ENCODE measurements at places on chromosomes 1 and 21. TPM values are rescaled to one million over a fixed set of nuclear protein-coding genes. Genes with fewer than 3 reads are reported as not detected.

Gene TGFB2
- not detected for total RNA-seq

DNA sequence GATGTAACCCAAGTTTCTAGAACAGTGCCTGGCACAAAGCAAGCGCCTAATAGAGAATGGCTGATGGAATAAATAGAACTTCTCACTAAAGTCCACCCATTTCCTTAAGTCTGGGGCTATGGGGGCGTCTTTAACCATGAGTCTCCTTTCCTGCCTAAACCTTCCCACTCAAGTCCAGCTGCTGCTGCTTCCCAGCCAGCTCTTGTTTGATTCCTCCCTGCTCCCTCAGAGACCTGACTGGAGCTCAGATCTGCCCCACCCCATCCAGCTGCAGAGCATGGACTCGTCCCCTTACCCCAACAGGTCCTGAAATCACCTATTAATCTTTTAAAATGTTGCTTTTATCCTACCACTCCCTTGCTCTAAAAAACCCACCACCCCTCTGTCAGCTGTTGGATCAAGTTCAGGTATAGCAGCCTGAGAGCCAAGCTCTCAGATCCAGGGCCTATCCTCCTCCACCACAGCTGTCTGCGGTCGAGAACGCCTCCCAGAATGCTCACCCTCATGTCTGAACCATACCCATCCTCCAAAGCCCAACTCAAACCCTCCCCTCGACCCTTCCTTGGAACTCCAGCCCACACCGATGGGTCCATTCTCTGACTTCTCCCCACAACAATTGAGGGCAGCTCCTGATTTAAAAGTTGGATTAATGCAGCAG, 12.8 kb upstream of the GALNT2 start:
- no peak for DNase-seq
- peaks cover 7% of the 10 kb centered on the region for H3K27me3 ChIP-seq
- H3K4me1 ChIP-seq = peaks cover 5% of the 10 kb centered on the region
- H3K4me3 ChIP-seq = no peak overlapping the region

DNA sequence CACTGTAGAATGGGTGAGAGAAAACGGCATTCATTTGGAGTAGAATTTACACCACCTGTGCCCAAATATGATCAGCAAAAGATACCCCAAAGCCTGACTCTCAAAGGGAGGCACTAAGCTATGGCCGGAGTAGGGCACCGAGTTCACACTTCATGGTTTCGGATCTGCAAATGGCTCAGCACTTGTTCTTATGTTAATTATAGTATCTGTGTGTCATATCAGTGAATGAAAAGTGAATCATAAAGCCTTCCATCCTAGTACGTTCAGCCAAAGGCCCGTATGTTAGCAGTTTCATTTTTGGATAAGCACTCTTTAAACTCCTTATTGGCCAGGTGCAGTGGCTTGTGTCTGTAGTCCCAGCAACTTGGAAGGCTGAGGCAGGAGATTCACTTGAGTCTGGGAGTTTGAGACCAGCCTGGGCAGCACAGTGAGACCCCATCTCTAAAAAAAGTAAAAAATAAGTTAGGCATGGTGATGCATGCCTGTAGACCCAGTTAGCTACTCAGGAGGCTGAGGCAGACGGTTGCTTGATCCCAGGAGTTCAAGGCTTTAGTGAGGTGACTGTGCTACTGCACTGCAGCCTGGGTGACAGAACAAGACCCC, 4.9 kb upstream of the CORT start:
- no peak overlapping the region for H3K4me3 ChIP-seq
- no peaks in the 10 kb centered on the region for H3K27me3 ChIP-seq
- DNase-seq = no peak
- H3K36me3 ChIP-seq = no peaks in the 10 kb centered on the region

DNA sequence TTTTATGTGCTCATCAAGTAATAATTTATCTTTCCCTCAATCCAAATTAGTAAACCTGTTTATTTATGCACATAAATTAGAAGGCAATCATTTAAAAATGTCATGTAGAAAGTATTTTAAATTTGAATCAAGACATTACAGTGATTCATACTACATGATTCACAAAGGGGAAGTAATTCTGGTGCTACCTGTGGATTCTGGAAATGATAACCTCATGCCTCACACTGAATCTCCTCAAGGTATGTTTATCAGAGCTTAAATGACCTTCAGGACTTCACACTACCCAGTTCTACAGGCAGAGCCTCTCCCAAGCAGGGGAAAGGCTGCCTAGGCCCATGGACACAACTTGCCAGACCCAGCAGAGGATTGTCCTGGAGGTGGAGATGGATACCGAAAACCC, 25.2 kb upstream of the TDRD10 start:
- no peaks in the 10 kb centered on the region for H3K36me3 ChIP-seq
- peaks cover 14% of the 10 kb centered on the region for H3K4me1 ChIP-seq
- no peaks in the 10 kb centered on the region for H3K27me3 ChIP-seq
- no peak for DNase-seq
- H3K4me3 ChIP-seq = no peak overlapping the region
- no peak overlapping the region for H3K27ac ChIP-seq

- no peaks in the 10 kb centered on the region for H3K4me1 ChIP-seq
- no peak overlapping the region for H3K4me3 ChIP-seq
- H3K36me3 ChIP-seq = no peaks in the 10 kb centered on the region
- no peak for DNase-seq
- no peak overlapping the region for H3K27ac ChIP-seq
Observed at GRCh38 chr21:19832551-19832950, 1165.7 kb upstream of the NCAM2 start.

- no peak overlapping the region for H3K4me3 ChIP-seq
- H3K4me1 ChIP-seq = no peaks in the 10 kb centered on the region
- H3K27ac ChIP-seq = no peak overlapping the region
- peaks cover 1% of the 10 kb centered on the region for H3K27me3 ChIP-seq
- no peak for DNase-seq
Observed at GRCh38 chr21:16186742-16187141, 457.0 kb downstream of the USP25 start.

Gene AK5
- total RNA-seq = 0.39 TPM

GRCh38 chr1:178503849-178504248, 7.1 kb upstream of the CLEC20A start:
- DNase-seq = no peak
- no peaks in the 10 kb centered on the region for H3K4me1 ChIP-seq
- H3K36me3 ChIP-seq = no peaks in the 10 kb centered on the region
- no peaks in the 10 kb centered on the region for H3K27me3 ChIP-seq
- no peak overlapping the region for H3K4me3 ChIP-seq
- no peak overlapping the region for H3K27ac ChIP-seq

- peaks cover 5% of the 10 kb centered on the region for H3K36me3 ChIP-seq
- no peaks in the 10 kb centered on the region for H3K4me1 ChIP-seq
- no peak overlapping the region for H3K27ac ChIP-seq
- no peak overlapping the region for H3K4me3 ChIP-seq
Observed at GRCh38 chr1:197595304-197595904, 179.9 kb downstream of the DENND1B start.

GRCh38 chr1:39103328-39104157, 77.4 kb downstream of the NDUFS5 start:
- H3K27me3 ChIP-seq = peaks cover 8% of the 10 kb centered on the region
- peak overlapping the region; percentile 60 for H3K4me3 ChIP-seq
- no peaks in the 10 kb centered on the region for H3K36me3 ChIP-seq
- H3K27ac ChIP-seq = no peak overlapping the region
- peaks cover 32% of the 10 kb centered on the region for H3K4me1 ChIP-seq

DNA sequence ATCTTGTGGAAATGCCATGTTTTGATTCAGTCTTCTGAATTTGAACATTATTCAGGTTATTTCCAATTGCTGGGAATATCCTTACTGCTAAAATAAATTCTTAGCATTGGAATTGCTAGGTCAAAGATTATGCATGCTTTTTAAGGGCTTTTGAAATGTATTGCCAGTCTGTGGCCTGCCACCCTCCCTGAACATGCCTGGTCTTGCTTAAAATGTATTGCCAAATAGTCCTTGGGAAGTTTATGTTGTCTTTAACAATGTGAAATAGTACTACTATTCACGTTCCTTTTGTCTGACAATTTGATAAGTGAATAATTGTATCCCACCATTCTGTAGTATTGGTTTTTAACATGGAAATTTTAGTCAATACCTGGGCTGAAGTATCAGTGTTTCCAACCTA, 13.6 kb downstream of the TARDBP start:
- peaks cover 41% of the 10 kb centered on the region for H3K36me3 ChIP-seq
- peaks cover 15% of the 10 kb centered on the region for H3K4me1 ChIP-seq
- H3K4me3 ChIP-seq = no peak overlapping the region
- H3K27ac ChIP-seq = no peak overlapping the region
- no peak for DNase-seq

DNA sequence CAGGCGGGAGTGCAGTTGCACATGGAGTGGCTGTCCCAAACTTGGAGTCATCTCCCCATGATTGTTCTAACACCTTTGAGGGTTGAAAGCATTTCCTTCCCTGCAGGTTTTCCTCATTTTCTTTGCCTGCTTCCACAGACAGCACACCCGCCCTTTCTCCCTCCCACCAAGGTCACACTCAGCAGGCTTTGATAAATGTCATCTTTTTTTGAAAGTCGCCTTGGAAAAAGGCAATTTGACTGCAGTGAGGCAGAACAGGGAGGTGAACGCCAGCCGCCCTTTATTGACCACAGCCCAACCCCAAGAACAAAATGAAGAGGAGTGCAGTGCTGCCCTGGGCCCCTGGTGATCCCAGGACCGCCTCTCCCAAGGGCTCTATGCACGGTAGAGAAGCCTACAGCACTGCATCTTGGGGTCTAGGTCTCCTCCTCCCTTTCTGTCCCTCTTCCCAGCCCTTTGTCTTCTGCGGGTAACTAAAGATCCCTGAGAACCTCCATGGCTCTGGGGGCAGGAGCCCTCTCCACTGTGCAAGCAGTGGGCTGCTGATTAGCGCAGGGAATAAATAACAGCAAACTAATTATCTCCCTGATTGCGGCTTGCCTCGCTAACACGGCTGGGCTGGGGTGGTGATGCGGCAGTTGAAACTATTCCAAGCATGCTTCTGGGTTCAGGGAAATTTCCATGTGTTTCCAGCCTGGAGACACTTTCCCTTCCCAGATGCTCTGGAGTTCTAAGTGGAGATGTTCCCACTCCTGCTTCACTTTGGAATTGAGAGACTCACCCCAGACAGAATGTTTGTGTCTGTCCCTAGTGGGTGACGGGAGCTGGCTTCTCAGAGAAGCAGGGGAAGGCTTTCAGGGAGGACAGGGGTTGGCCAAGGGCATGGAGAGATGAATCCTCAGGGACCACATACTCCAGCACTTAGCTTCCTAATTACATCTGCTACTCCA, 11.8 kb upstream of the AMIGO1 start:
- no peaks in the 10 kb centered on the region for H3K4me1 ChIP-seq
- H3K27ac ChIP-seq = no peak overlapping the region
- no peaks in the 10 kb centered on the region for H3K36me3 ChIP-seq

GRCh38 chr1:51578383-51579109, 38.3 kb upstream of the OSBPL9 start:
- H3K4me3 ChIP-seq = peak overlapping the region; percentile 5
- H3K36me3 ChIP-seq = peaks cover 6% of the 10 kb centered on the region
- H3K27me3 ChIP-seq = no peaks in the 10 kb centered on the region
- DNase-seq = no peak
- peaks cover 41% of the 10 kb centered on the region for H3K4me1 ChIP-seq

DNA sequence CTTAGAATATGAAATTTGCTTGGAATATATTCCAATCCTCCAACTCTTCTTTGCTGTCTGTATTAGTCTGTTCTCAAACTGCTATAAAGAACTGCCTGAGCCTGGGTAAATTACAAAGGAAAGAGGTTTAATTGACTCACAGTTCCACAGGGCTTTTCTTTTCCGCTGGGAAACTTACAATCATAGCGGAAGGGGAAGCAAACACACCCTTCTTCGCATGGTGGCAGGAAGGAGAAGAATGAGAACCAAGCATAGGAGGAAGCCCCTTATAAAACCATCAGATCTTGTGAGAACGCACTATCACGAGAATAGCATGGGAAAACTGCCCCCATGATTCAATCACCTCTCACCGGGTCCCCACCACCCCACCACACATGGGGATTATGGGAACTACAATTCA, 14.8 kb downstream of the CENPF start:
- no peak overlapping the region for H3K4me3 ChIP-seq
- peaks cover 49% of the 10 kb centered on the region for H3K36me3 ChIP-seq
- H3K4me1 ChIP-seq = peaks cover 28% of the 10 kb centered on the region
- H3K27me3 ChIP-seq = no peaks in the 10 kb centered on the region

DNA sequence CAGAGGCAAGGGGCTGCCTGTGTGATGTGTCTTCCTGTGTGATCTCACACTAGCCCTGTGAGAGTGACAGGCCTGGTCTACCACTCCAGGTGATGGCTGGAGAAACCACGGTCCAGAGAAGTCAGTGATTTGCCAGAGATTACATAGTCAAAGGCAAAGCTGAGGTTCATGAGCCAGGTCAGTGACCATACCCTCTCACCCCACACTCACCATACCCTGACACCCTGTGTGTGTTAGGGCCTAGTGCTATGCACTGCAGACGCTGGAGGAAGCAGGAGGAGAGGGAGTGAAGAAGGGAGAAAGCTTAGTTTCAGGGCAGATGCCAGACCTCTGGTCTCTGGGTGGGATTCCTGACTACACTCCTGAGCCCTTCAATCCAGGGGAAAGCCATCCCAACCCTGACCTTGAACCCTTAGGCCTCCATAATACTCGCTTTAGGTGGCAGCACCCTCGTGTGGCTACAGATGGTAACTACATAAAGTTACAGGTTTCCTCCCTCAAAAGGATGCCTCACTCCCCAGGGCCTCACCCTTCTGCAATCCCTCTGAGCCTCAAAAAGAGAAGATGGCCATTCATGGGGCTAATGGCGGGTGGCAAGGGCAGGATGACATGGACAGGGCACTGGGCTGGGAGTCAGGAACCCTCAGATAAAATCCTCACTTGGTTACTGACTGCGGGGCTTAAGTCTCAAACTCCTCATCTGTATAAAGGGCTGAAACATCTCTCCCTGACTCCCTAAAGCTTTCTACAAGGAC, 20.8 kb upstream of the SDC3 start:
- H3K27me3 ChIP-seq = peaks cover 3% of the 10 kb centered on the region
- no peak overlapping the region for H3K27ac ChIP-seq
- H3K36me3 ChIP-seq = peaks cover 14% of the 10 kb centered on the region
- peak; percentile 30 for DNase-seq
- no peak overlapping the region for H3K4me3 ChIP-seq
- H3K4me1 ChIP-seq = no peaks in the 10 kb centered on the region

Gene CDKN2C
- 13.7 TPM for total RNA-seq

DNA sequence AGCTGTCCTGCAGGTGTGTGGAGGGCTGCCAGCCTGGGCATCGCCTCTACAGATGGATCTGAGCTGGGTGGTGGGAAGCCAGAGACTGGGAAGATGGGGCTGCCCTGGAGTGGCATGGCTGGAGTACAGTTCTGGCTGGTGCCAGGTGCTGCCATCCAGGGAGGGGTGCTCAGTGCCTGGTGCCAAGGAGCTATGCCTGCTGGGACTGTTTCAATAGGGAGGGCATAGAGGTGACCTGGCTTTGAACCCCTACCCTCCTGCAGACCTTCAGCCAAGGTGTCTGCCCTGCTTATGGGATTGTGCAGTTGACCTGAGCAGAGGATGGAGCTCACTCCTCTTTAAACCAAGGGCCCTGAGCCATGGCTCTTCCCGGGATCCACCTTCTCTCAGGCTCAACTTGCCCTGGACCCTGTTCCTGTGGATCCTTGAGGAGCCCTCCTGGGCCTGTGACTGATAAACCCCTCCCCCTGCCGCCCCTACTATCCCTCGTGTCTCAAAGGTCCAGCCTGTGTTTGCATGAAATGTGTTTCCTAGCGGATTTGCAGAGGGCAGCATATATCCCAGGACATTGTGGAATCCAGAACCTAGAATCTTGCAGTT, 48.7 kb downstream of the PTPRU start:
- H3K4me3 ChIP-seq = no peak overlapping the region
- peaks cover 6% of the 10 kb centered on the region for H3K4me1 ChIP-seq
- no peak overlapping the region for H3K27ac ChIP-seq
- no peaks in the 10 kb centered on the region for H3K36me3 ChIP-seq
- H3K27me3 ChIP-seq = no peaks in the 10 kb centered on the region

Gene ATP13A2
- total RNA-seq = 48.3 TPM

- no peak overlapping the region for H3K4me3 ChIP-seq
- peaks cover 2% of the 10 kb centered on the region for H3K36me3 ChIP-seq
- peaks cover 8% of the 10 kb centered on the region for H3K27me3 ChIP-seq
- peaks cover 25% of the 10 kb centered on the region for H3K4me1 ChIP-seq
- DNase-seq = no peak
- H3K27ac ChIP-seq = no peak overlapping the region
Observed at GRCh38 chr21:36126621-36127110, 8.2 kb upstream of the CBR3 start.

Gene PFDN2
- total RNA-seq = 147 TPM

All from activated T-helper 1 cell treated with anti-CD3 and anti-CD28 coated beads, Interleukin-12 subunit alpha, Interleukin-12 subunit beta, Interleukin-2, Interleukin-4 antibody, amounts not matched to agents 30 ng/mL and 10 ng/mL and 1 ng/mL, durations not matched to agents 14 hours and 24 hours and 36 hours (primary cell).